SK-N-MC (cell line): ENCODE measurements at places on chromosomes 16 and 17.

- DNase-seq, result no peak
These were observed 2.3 kb upstream of the WFIKKN1 start for GRCh38 chr16:628321-629061.

- DNase-seq, result no peak
These were observed 52.2 kb downstream of the NDE1 start for GRCh38 chr16:15701975-15702970.

- DNase-seq, result no peak
These were observed 12.0 kb downstream of the PLA2G10 start for GRCh38 chr16:14682121-14682520.

DNA sequence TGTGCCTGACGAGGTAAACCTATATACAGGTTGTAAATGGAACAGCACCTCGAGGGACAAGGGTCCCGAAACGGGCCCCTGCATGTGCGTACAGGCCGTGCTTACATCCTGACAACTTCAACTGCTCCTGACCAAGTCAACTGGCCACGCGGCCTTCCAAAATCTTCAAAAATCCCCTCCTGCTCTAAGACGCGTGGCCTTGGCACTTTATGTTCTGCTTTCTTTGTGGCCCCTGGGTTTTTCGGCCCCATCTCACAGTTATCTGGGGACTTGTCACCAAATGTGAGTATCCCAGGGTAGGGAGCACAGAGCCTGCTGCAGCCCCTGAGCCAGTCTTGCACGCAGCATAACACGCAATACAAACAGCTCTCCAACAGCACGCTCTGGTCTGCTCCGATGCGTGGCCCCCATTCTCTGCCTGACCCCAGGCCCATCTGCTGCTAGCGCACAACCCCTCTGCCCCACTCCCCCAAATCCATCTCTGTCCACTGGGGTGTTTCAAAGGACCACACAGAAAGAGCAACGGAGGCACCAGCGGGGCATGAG is 659 bp downstream of the RPH3AL start:
- no peak for DNase-seq

DNA sequence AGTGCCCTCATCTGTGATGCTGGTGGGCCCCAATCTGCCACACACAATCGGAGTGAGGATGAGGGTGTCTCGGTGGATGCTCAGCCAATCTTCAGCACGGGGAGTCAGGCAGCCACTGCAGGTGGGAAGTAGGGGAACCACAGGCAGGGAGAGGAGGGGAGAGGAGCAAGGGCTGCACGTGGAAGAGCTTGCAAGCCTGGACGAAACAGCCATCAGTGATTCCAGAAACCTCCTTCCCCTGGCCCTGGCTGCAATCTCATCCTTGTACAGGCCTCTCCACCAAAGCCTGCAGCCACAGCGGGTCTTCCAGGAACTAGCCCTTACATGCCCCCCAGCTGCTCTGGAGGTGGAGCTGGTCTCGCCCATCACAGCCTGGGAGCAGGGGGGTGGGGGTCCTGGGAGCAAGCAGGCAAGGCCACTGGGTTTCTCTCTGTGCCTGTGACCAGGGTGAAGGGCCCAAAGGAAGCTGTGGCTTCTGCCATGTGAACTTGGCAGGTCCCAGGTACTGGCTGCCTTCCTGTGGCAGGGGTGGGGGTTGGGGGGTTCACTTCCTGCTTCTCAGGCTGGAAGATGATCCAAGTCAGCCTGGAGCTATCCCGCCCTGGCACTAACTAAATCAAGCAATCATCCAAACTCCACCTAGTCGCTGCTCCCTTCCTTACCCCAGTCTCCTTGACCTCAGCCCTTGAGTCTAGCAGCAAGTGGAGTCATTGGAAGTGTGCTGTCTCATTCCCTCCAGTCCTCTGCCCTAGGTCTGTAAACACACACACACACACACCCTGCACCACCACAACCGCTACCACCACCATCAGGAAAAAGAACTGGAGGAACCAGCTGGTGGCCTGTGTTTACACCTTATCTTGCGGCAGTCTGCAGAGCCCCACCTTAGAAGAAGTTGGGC is 29.4 kb upstream of the MLKL start:
- no peak for DNase-seq

DNA sequence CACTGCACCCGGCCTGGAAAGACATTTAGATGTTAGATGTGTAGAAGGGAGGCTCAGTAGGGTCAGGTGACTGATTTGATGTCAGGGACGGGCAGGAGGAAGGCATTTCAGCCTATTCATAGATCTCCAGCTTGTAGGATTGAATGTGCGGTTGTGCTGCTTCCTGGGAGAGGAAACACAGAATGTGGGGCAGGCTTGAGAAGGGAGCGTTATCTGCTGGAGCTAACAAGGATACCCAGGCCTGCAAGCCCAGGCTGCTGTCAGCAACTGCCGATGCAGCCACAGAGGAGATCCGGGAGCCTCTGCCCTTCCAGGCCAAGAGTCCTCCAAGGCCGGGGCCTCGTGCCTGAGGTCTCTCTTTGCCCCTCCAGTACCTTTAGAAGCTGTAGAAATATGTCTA is 205.6 kb downstream of the SPECC1 start:
- no peak for DNase-seq
